ENCODE measurements at places on chromosomes 3 and 15. TPM values are rescaled to one million over a fixed set of nuclear protein-coding genes. Genes with fewer than 3 reads are reported as not detected.

DNA sequence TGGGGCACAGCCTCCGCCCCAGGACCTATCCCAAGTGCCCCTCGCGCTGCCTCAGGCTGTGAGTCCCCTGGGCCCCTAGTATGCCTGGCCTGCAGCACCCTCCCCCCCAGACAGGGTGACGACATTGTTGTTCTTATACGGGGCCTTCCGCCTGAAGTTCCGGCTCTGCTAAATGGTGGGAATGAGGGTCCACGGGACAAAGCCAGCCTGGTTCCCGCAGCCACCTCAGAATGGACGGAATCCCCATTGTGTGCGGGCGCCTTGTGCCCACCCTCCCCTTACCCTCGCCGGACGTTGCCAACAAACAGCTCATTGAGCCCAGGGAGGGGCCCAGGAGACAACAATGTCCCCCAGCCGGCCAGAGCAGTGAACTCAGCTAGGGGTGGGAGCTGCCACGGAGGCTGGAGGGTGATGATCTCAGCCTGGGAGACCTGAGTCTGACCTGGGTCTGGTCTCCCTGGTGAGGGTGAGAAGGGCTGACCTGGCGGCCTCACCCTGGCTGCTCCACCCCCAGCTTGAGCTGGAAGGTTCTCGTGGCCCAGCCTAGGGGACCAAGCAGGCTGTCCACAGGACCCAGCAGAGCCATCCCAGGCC lies 10.2 kb upstream of the DLL4 start:
- peak; percentile 68 for DNase-seq

The IGF2BP2 gene
- polyA plus RNA-seq, result 5.6 TPM

The IREB2 gene
- 12.7 TPM for polyA plus RNA-seq

DNA sequence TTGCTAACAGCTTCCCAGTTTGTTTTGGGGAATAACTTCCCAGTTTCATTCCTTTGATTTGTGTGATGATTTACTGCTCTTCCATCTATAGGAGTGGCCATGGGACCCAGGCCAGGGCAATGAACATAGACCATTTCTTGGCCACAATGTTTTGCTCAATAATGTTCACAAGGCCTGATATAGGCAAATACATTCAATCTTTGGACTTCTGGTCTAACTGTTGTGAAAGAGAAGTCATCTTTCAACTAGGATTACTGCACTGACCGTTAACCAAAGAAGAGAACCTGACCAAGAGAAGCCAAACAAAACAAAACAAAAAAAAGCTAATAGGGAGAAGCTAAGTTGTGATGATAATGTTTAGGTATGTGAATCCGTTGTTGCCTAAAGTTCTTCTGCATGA lies 221.8 kb upstream of the SUCLG2 start:
- DNase-seq, result no peak

DNA sequence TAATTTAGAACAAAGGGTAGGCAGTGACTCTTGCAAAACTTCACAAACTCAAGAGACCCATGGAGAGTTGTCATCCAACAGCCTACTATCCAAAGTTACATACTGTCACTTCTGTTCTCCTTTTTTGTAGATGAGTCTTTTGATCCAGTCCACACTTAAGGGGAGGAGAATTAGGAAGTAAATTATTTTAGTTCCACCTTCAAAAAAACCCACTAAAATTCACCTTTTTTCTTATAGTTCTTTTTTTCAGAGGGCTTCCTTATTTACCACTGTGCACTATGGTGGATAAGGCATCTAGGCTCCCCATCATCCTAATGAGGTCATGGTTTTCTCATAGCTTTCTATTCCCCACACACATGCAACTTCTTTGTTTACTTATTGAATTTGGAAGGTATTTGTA lies 8.6 kb upstream of the TCAIM start:
- DNase-seq, result no peak

- no peak for DNase-seq
Measured at GRCh38 chr15:78715434-78715833, 74.4 kb upstream of the CHRNB4 start.

GRCh38 chr15:75171408-75171807 lies 30.3 kb upstream of the C15orf39 start:
- DNase-seq, result peak; percentile 58

Measured in endothelial cell of umbilical vein (primary cell).